ENCODE measurements at places on chromosomes 6 and 20.

GRCh38 chr6:19399406-19399805 is 437.8 kb upstream of the ID4 start:
- DNase-seq = no peak

DNA sequence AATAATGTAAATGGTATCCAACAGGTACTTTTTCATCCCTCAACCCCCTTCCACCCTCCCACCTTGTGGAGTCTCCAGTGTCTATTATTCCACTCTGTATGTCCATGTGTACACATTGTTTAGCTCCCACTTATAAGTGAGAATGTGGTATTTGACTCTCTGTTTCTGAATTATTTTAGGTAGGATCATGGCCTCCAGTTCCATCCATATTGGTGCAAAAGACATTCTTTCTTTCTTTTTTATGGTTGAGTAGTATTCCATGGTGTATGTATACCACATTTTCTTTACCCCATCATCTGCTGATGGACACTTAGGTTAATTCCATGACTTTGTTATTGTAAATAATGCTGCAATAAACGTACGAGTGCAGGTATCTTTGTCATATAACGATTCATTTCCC is 58.2 kb upstream of the PRND start:
- DNase-seq = no peak

DNA sequence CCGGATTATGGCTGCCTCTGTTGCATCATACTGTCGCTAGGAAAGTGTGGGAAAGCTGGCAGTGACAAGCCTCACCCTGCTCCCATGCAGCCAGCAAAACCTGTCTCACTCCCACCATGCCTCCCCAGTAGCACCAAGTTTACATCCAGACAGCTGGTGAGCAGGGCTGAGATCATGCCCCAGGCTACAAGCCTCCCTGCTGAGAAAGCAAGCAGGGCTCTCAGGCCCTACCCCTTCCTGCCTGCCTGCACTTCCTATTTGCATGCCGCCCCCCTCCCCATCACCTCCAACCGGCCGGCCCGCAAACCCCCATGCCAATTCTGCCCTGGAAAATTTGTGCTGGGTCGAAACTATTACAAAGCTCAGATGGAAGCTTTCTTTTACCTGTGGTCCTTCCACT is 408.2 kb upstream of the FKBP1C start:
- DNase-seq = no peak

DNA sequence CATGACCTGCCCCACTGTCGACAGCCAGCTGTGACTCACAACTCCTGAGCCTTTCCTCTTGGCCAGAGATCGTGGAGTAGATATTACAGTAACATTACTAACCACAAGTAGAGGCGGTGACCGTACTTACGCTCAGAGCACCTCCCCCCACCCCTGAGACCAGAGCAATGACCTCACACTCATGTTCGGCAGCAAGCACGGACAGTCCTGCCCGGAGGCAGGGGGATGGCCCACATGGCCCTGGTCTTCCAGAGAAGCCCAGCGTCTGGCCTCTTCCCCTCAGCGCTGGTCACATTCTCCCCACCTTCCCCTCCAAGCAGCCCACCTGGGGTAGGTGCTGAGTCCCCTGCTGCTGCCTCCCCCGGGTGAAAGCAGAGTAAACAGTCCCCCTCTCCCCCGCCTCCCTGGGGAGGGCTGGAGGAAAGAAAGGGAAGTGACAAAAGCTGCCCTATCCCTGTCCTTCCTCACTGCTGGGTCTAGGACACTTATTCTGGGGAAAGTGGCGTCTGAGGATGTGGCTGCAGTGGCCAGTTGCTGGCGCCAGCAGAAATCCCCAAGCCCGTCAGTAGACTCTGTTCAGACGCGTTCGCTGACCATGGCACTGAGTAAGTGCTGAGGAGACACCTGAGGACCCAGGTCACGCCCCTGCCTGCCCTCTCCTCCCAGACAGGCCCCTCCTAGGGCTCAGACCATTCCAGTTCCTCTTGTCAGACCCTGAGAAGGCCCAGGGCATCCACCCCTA is 68.5 kb downstream of the MRPL14 start:
- peak; percentile 95 for DNase-seq

GRCh38 chr6:75331151-75331550 is 46.6 kb upstream of the TMEM30A start:
- DNase-seq = no peak

DNA sequence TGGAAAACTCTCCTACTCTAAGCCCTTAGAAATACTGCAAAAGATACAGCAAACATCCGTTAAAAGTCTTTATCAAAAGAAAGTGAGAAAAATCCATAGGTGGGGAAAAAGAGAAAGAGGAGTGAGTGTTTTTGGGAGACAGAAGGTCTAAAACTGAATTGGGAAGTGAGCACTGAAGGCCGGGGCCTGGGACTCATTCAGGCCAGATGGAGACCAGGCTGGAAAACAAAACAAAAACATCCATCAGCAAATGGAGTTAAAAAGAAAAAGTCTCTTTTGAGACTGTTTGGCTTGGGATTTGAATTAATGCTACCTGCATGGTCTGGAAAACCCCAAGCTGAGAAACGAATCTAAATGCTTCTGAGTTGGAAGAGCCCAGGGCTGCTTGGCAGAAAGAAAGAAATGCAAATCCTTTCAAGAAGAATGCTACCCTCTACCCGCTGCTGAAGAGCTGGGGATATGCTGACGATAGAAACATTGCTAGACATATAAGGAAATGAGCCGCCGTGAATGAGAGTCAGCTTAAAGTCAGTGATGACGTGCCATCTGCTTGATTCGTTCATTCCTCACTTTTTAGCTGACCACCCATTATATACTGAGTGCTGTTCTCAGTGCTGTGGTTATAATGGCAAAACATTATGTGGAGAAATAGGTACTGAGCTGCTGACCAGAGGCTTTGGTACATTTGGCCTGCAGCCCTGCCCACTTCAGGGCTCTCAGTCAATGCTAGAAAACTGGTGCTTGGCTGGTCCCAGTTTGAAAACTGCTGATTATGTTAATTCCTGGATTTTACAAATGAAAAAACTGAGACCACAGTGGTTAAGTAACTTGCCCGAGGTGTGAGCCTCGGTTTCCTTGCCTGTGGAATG is 28.0 kb upstream of the TULP4 start:
- DNase-seq = peak; percentile 43

- DNase-seq = no peak
These were observed 48.8 kb upstream of the SYNCRIP start for GRCh38 chr6:85691478-85691877.

GRCh38 chr20:63703976-63704748 is 3.6 kb downstream of the ARFRP1 start:
- no peak for DNase-seq

DNA sequence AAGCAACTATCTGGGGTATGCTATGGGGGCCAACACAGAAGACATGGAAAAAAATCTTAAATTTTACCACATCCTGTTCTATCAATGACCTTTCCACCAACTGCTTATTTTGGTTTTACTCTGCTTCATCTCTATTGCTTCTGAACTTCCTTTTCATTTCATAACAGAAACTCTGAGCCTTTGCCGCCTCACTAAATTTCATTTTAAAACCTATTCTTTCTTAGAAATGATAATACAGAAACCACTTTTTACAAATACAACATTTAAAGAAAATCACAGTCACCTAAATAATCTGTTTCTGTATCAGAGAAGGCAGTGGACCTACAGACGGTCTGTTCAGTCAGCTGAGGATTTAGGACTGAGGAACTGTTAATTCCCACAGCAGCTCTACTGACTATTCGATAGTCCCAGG is 117.5 kb downstream of the KCNQ5 start:
- no peak for DNase-seq

DNA sequence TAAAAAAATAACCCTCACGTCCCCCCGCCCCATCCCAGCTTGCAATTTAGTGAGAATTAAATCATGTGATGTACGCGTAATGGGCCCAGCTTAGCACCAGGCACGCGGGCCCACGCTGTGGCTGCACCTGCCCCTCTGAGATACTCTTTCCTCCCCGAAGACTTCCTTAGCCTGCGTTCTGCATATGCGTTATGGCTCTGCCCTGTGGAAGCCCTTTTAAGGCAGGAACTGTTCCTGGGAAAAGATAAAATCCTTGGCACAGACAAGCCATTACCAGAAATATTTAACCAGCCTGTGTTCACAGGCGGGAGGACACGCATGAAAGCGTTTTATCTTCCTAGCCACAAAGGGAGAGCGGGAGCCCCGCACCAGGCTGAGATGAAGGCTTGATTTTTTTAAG is 311.0 kb downstream of the LRFN2 start:
- DNase-seq = no peak

- DNase-seq = peak; percentile 83
These were observed 11.7 kb downstream of the PTPRK start for GRCh38 chr6:128508588-128509296.

GRCh38 chr6:149445095-149445466 is 39.7 kb downstream of the ZC3H12D start:
- no peak for DNase-seq

- DNase-seq = no peak
These were observed 139.2 kb upstream of the ECI2 start for GRCh38 chr6:4274382-4275082.

DNA sequence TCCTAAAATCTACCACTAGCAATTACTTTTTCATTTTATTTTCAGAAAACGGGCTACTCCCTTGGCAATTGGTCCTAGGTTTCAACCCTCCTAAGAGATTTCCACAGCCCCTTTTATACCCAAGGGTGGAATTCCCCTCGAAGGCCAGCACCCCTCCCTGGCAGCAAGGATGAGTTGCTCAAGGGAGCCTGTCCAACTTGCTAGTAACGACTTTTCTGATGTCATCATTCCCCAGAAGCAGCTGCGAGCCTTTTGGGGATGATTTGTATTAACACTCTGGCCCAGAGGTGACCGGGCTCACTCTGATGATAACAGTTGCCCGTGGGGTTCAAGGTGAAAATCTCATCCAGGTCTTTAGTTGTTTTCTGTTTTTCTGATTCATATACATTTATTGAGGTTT is 30.7 kb upstream of the NAA20 start:
- DNase-seq = no peak

DNA sequence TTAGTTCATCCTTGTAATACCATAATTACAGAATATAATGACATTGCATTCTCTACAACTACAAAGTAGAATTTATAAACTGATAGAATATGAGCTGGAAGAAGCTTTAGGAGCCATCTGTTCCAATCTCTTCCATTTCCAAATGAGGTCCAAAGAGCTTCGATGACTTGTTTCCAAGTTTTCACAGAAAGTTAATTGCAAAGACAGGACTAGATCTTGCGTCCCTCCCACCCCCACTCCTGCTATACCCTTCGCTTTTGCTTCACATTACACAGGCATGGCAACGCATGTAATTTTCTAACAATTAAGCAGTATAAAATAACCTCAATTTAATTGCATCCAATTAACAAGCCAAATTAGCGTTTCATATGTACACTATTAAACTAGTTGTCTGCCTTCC is 7.0 kb downstream of the HIVEP2 start:
- DNase-seq = no peak

- no peak for DNase-seq
These were observed 442.7 kb downstream of the PREX1 start for GRCh38 chr20:48385114-48385513.

GRCh38 chr20:53098621-53099020 is 126.5 kb downstream of the TSHZ2 start:
- DNase-seq = no peak

GRCh38 chr6:43509142-43509983 is 783 bp downstream of the LRRC73 start:
- no peak for DNase-seq

DNA sequence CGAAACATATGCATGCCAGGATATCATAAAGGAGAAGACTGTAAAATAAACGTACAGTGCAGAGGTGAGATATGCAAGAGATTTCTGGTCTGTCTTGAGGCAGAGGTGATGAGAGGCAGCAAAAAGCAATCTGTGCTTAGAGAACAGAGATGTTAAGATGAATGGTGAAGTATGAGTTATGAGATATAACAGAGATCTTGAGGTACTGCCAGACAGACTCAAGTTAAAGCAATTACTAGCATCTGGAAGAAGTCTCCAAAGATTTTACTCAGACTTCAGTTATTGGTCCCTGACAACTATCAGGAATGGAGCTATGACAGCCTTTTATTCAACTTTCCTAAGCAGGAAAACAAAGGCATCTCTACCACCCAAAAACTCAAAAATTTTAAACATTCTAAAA is 122.8 kb upstream of the DST start:
- no peak for DNase-seq

- no peak for DNase-seq
These were observed 94.4 kb upstream of the BMP2 start for GRCh38 chr20:6673071-6673470.

- DNase-seq = no peak
These were observed 115.7 kb upstream of the RALGAPA2 start for GRCh38 chr20:20827992-20828597.

DNA sequence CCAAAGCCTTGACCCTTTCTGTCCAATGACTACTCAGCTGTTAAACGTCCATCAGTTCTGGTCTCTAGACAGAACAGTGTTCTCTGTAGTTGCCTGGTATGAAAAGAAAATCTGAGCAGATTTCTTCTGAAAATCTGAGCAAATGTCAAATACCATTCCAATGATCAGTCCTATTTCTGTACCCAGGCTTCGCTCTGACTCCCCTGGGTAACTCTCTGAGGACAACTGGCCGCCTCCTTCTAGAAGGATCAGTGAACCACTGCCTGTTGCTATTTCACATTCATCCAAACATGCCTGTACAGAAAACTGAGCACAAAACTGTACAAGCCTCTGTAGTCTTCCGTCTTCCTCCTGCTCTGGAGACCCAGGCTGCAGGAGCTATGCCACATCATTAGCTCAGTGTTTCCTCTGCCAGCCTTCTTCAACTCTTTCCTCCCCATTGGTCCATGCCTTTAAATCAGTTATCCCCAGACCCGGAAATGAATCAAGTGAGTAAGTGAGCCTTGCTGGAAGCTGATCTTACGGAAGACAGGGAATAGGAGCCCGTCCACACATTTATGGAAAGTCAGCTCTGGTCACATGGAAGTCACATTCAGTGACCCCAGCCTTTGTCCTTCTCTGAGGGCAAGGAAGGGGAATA is 63.3 kb downstream of the DAAM2 start:
- DNase-seq = no peak

DNA sequence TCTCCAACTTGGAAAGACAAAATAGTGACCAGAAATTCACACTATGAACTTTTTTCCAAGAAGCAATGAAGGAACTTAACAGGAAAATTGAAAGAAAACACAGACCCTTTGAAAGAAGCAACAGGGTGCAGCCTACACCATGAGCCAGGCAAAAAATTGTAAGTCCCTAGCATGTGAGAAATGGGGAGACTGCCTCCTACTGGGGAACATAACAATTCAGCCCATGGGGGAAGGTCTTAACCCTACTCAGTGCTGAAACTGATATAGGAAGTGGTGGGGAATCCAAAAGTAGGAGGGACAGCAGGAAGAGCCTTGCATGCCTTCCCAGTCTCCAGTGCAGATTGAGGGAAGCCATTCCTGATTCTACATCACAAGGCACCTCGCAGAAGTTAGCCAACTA is 235.1 kb upstream of the UFL1 start:
- no peak for DNase-seq

- no peak for DNase-seq
These were observed 1.7 kb downstream of the UBE2V1 start for GRCh38 chr20:50111120-50111828.

DNA sequence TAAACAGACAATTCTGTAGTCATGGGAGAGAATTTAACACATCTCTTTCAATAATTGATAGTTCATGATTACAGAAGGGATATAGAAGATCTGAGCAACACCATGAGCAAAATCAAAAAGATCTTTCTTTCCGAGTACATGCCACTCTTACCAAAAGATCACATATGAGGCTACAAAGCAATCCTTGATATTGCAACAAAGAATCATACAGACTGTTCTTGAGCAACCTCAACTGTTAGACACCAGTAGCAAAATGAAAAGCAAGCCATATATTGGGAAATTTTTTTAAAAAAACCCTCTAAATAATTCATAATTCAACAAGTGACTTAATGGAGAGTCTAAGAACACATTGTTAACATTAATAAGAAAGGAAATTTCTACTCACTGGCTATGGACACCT is 3.6 kb upstream of the CD83 start:
- no peak for DNase-seq

All from HS-27A (cell line).